ENCODE measurements at places on chromosomes 12 and 14. TPM values are rescaled to one million over a fixed set of nuclear protein-coding genes. Genes with fewer than 3 reads are reported as not detected.

Gene TPPP2
- 1.6 TPM for total RNA-seq

Gene PXN
- 6.0 TPM for total RNA-seq

Gene BHLHE41
- 0.17 TPM for total RNA-seq

Gene SLC7A8
- total RNA-seq: 9.8 TPM

Gene NRXN3
- total RNA-seq: 1.2 TPM

Gene ERBB3
- 69.0 TPM for total RNA-seq

Gene MANSC4
- not detected for total RNA-seq

DNA sequence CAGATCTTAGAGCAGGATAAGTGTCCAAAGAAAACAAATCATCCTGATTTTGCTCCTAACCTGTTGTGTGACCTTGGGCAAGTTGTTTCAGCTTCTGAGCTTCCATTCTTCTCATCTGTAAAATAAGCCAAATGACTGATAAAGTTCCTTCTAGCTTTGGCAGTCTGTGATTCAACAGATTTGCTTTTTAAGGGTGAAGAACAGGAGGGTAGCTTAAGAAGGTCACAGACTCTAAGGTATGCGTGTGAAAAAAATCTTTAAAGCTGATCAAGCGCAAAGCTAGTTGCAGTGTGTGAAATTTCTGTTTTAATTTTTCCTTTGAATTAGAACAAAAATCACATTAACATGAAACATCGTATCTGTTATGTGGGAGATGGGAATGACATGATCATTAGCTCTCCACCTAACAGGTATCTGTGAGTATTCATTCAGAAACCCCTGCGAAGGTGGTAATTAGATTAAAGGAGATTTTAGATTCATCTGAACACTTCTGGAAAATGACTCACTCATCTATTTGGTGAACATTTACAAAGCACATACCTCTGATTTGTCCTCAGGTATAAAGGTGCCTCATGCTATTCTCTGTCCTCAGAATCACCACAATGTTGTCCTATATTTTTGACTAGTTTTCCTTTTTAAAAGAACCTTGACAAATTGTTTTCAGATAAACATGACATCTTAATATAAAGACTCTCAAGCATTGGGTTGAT, 131.9 kb upstream of the CPM start:
- no peak for DNase-seq

- no peak for DNase-seq
These were observed 179.0 kb downstream of the FOXN3 start for GRCh38 chr14:89237921-89238529.

- no peak for DNase-seq
These were observed 130.5 kb downstream of the ZFP36L1 start for GRCh38 chr14:68662392-68662791.

DNA sequence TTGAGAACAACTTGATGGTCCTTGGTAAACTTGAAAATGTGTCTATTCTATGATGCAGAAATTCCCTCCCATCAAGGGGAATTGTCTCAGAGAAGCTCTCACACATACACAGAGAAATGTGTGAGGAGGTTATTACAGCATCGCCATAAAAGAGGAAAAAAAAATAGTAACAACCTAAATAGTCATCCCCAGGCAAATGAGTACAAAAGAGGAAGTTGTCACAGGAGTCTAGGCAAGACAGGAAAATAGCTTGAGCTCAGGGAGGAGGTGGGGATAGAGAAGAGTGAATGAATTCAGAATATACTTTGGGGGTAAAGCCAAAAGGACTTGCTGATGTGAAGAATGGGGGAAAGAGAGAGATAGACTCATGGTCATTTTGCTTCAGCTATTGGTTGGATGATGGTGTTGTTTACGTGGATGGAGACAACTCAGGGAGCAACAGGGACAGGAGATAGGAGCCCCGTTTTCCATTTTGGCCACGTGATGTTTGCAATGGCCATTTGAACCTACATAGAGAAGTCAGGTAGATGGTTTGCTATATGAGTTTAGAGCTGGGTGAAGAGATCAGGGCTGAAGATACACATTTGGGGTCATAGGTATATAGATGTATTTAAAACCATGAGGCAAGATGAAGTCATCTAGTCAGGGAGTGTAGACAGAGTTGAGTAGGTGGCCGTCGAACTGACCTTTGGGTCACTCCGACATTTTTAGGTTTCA, 20.3 kb downstream of the LRRC74A start:
- no peak for DNase-seq

DNA sequence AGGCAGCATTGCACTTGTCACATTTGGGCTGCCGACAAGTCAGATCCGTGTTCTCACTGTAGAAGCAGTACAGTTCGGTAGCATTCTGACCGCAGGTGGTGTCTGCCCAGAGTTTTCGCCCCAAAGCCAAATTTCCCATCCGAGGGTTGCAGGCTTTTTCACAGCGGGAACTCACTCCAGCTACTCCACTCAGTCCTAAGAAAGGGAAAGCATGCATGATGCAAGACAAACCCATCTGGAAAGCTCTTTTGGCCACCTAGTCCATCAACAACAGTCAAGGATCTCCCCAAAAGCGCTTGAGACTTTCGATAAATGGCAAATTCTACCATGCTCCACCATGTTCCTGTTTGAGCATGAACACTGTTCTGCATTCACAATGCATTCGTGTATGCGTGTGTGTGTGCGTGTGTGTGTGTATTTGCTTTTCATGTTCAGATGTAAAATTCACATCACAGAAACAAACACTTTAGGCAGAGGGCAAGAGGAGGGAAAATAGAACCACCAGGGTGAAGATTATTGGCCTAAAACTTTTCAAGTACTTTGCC, 3.2 kb downstream of the NTN4 start:
- DNase-seq: no peak

- DNase-seq: no peak
These were observed 442.8 kb upstream of the FBXO33 start for GRCh38 chr14:39875028-39875427.

DNA sequence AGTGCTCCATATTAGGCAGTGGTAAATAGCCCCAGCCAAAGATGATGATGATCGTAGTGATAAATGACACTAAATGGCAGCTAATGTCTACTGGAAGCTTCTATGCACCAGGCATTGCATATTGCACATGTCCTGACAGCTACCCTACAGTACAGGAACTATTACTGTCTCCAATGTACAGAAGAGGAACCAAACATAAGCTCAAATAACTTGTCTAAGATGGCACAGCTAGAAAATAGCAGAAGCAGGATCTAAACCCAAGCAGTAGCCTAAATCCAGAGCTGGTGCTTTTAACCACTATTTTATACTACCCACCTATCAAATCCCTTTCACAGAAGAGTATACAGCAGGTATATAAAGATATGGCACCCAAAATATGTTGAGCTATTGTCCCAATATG, 28.9 kb downstream of the ESR2 start:
- DNase-seq: no peak

DNA sequence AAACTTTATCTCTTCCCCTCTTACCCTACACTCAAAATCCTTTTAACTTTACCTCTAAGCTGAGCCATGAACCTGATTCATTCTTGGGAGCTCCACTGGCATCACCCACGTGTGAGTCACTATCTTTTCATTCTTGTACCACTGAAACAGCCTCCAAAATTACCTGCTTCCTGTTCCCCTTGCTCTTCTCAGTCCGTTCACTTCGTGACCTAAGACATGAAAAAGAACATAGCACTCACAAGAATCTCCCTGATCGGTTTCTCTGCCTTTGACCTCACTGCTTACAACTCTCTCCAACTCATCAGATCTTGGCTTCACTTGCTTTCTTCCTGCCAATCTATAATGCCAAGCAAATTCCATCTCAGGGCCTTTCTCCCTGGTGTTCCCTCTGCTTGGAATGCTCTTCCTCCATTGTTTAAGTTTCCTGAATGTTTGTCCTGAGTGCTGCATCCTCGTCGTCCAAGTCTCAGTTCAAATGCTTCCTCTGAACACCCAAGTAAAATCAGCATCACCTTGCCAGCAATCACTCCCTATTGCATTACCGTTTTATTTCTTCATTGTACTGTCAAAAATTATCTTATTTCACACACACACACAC, 9.2 kb downstream of the GLIPR1 start:
- DNase-seq: no peak

DNA sequence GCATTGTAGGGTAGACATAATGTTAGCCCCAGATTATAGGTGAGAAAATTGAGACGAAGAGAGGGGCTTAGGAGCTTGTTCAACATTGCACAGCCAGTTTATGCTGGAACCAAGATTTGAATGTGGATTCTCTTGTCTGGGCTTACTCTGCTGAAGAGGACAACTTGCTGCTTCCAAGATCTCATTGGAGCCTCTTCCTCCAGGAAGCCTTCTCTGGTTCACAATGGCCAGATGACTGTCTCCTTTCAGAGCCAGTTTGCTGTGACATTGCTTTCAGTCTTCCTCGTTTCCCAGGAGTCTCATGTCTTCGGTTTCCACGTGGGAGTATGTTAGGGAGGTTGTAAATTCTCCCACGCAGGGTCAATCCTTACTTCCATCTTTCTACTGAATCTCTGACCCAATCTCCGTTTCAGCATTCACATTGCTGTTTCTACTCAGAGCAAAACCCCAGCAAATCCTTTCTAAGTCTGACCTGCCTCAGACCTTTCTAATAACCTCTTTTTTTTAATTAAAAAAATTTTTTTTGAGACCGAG, 62.2 kb upstream of the LHX5 start:
- no peak for DNase-seq

DNA sequence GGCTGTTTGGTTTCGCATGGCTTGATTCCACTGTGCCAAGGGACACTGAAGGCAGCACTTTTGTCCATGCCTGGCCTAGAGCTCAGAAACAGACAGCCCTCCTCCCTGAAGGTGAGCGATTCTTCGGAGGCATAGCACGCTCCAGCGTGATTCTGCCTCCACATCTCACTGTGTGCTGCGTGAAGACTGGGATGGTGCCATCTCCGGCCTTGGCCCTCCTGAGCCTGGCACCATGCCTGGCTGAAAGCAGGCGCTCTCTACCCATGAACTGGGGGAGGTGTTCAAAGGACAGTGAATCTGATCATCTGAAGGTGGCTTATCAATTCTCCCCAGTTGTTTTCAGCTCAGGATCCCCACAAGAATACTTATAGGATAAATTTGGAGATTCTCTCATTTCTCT, 187.4 kb downstream of the TTC7B start:
- DNase-seq: no peak

DNA sequence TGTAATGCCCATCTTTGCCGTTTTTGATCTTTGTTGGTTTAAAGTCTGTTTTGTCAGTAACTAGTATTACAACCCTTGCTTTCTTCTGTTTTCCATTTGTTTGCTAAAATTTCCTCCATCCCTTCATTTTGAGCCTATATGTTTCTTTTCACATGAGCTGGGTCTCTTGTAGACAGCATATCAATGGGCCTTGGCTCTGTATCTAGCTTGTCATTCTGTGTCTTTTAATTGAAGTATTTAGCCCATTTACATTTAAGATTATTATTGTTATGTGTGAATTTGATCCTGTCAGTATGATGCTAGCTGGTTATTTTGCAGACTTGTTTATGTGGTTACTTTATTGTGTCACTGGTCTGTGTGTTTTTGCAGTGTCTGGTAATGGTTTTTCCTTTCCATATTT, 913.2 kb downstream of the TRHDE start:
- DNase-seq: no peak

GRCh38 chr14:81453166-81453766, 53.1 kb upstream of the STON2 start:
- peak; percentile 68 for DNase-seq

DNA sequence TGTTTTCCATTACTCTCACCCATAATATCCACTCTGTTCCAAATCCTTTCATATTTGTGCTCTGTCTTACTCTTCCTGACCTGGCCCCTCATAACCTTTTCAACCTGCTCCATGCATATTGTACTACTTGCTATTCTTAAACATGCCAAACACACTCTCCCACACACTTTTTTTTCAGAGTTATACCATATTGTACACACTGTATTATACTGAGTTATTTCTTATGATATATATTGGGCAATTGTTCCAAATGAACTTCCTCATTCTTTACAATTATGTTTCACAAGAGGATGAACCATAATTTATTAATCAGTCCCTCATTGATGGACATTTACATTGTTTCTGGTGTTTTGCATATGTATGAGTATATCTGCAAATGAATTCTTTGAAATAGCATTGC, 18.5 kb downstream of the ATL1 start:
- DNase-seq: no peak

DNA sequence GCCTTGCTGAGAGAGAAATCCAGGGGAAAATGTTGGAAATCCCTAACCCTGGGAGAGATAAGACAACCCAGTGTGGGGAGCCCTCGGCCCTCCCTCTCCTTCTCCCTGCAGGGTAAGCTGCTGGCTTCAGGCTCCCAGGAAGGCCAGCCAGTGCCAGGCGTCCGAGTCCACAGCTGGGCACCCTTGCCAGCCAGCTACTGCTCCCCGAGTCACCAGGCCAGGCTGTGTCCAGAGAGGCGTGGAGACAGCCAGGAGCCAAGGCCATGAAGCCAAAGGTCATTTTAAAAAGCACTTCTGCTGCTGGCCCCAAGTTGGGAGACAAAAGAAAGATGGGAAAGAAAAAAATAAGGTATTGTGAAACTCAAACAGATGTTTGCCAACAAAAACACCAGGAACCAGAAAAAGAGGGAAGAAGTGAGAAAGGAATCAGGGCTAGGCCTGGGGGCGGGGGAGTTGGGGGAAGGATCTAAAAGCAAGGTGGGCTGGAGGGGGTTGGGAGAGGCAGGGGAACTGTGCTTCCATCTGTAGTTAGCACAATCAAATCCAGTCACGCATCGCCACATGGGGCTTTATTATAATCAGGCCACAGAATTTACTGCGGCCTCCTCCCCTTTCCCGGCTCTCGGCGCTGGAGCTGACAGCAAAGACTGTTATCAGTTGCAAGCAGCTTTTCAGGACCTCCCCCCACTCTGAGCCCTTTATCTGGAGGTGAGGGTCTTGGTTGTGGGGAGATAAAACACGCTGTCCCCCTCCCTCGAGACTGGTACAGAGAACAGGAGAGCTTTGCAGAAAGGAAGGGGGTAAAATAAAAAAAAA, 33.5 kb downstream of the RBM19 start:
- peak; percentile 59 for DNase-seq

GRCh38 chr14:24086193-24086955, 7.7 kb upstream of the PCK2 start:
- DNase-seq: no peak

GRCh38 chr14:79056879-79057278, 886.7 kb downstream of the NRXN3 start:
- DNase-seq: no peak

DNA sequence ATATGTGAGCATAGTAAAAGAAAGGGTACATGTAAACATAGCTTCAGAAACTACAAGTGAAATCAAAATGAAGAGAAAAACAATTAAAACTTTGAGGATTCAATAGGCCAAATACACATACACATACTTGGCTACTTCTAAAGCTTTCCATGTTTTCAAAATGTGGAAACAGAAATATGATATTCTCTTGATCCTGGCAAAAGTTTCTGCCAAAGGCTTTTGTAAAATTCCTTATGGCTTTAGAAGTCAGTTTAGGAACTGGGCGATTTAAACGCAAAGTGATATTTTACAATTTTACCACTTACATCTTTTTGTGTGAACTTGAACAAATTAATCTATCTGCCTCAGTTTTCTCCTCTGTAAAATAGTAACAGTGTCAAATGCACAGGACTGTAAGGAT, 756.4 kb downstream of the C12orf50 start:
- DNase-seq: no peak

DNA sequence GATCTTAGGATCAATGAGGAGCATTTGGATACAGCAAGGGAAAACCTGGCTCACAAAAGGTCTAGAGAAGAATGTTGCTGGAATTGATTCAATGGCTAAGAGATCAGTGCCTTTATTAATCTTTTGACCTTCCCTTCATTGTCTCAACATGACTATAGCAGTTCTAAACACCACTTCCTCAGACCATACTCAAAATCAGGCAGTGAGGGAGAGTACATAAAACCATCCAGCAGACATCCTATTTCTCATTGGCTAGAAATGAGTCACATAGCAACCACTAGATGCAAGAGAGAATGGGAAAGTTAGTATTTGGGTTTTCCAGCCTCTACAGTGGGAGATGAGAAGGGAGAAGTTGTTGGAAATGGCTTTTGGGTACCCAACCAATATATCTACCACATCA, 151.4 kb upstream of the NUDT4 start:
- no peak for DNase-seq

Data from liver (tissue), 10 donors.